Endodermal cell (in vitro differentiated cells): ENCODE measurements at places on chromosomes 2 and 18. TPM values are rescaled to one million over a fixed set of nuclear protein-coding genes. Genes with fewer than 3 reads are reported as not detected.

CRYBA2 gene
- total RNA-seq = 1.3 to 2.6 TPM (median 1.4 TPM) in 3 replicates

NXPH2 gene
- 3.1 and 3.7 TPM in 2 replicates for total RNA-seq

FOXI3 gene
- 2.6 and 2.8 TPM in 2 replicates for total RNA-seq

RHOB gene
- total RNA-seq = 25.6 to 52.4 TPM (median 28.5 TPM) in 3 replicates

DUSP19 gene
- 1.7 and 2.2 TPM in 2 replicates for total RNA-seq

ACYP2 gene
- 5.6 and 7.4 TPM in 2 replicates for total RNA-seq

GKN2 gene
- total RNA-seq = not detected in 2 replicates

RNMT gene
- total RNA-seq = 42.5 and 44.9 TPM in 2 replicates

ACMSD gene
- not detected in 3 replicates for total RNA-seq

GAREM2 gene
- 8.1 and 9.2 TPM in 2 replicates for total RNA-seq

CCDC141 gene
- total RNA-seq = 90.4 and 118 TPM in 2 replicates

STAT4 gene
- 2.9 and 3.2 TPM in 2 replicates for total RNA-seq

ZSCAN30 gene
- 17.6 and 20.1 TPM in 2 replicates for total RNA-seq

PLCD4 gene
- total RNA-seq = 0.25 to 1.2 TPM (median 0.73 TPM) in 3 replicates

SERPINB12 gene
- total RNA-seq = not detected in 2 replicates

PSMG2 gene
- total RNA-seq = 63.9 and 65.5 TPM in 2 replicates

REG1B gene
- not detected in 2 replicates for total RNA-seq

DNAH7 gene
- total RNA-seq = 1.1 to 1.2 TPM (median 1.1 TPM) in 3 replicates

VPS4B gene
- 20.7 to 46.1 TPM (median 40.7 TPM) in 3 replicates for total RNA-seq

PLCL1 gene
- total RNA-seq = 0.04 and 0.07 TPM in 2 replicates

TET3 gene
- 17.1 to 24.2 TPM (median 23.5 TPM) in 3 replicates for total RNA-seq

LBX2 gene
- 1.6 and 1.7 TPM in 2 replicates for total RNA-seq

SPRED2 gene
- 57.5 and 60.3 TPM in 2 replicates for total RNA-seq

MROH2A gene
- not detected in 3 replicates for total RNA-seq

GALNT3 gene
- 5.6 to 9.3 TPM (median 8.3 TPM) in 3 replicates for total RNA-seq

DAPL1 gene
- not detected in 2 replicates for total RNA-seq

ATF2 gene
- 56.0 to 65.3 TPM (median 60.0 TPM) in 3 replicates for total RNA-seq

IL37 gene
- total RNA-seq = not detected in 2 replicates

GALNT14 gene
- total RNA-seq = 1.4 and 2.1 TPM in 2 replicates

VSNL1 gene
- total RNA-seq = 0.33 to 1.5 TPM (median 1.4 TPM) in 3 replicates

ZNF892 gene
- total RNA-seq = 8.4 to 16.7 TPM (median 14.1 TPM) in 3 replicates

SOX11 gene
- 35.1 and 35.9 TPM in 2 replicates for total RNA-seq

MSGN1 gene
- not detected in 2 replicates for total RNA-seq

CHST10 gene
- 17.4 and 18.5 TPM in 2 replicates for total RNA-seq

STEAP3 gene
- 7.9 and 8.8 TPM in 2 replicates for total RNA-seq

SPR gene
- 6.5 to 13.7 TPM (median 12.3 TPM) in 3 replicates for total RNA-seq

SERPINB10 gene
- total RNA-seq = not detected in 2 replicates

SH3RF3 gene
- 1.8 TPM in 2 replicates for total RNA-seq

CRYGD gene
- total RNA-seq = 1.1 TPM in 1 of 3 replicates, not detected in the others

PTPRN gene
- 1.1 and 1.2 TPM in 2 replicates for total RNA-seq

SULT1C2 gene
- 0.62 and 1.3 TPM in 2 replicates for total RNA-seq

EMILIN1 gene
- 2.1 and 2.5 TPM in 2 replicates for total RNA-seq

LIMS4 gene
- total RNA-seq = 0.92 to 1.7 TPM in 2 of 3 replicates, not detected in the other

MRPL44 gene
- total RNA-seq = 40.6 to 43.4 TPM (median 43.1 TPM) in 3 replicates

GALR1 gene
- 0.02 and 0.04 TPM in 2 replicates for total RNA-seq

CNTNAP5 gene
- total RNA-seq = 0.70 and 1.2 TPM in 2 replicates

DPP10 gene
- 17.3 to 21.3 TPM (median 19.2 TPM) in 3 replicates for total RNA-seq

IRS1 gene
- 7.5 to 18.5 TPM (median 16.2 TPM) in 3 replicates for total RNA-seq

YES1 gene
- 62.8 to 74.8 TPM (median 70.1 TPM) in 3 replicates for total RNA-seq

ALLC gene
- total RNA-seq = not detected in 3 replicates

KRTCAP3 gene
- total RNA-seq = 25.9 to 29.7 TPM (median 27.0 TPM) in 3 replicates

NAT8 gene
- not detected in 2 replicates for total RNA-seq

FEV gene
- total RNA-seq = not detected in 2 replicates

UGT1A8 gene
- total RNA-seq = not detected in 3 replicates

MYOM1 gene
- 0.49 to 0.92 TPM (median 0.88 TPM) in 3 replicates for total RNA-seq

ITGB6 gene
- total RNA-seq = 0.23 and 0.24 TPM in 2 replicates
